EH (cell line): ENCODE measurements at places on chromosomes 13 and 19.
A peak's percentile ranks its signal among the peaks of the same experiment; 100 is the strongest.

GRCh38 chr13:40394304-40394985, 272.0 kb downstream of the FOXO1 start:
- DNase-seq = no peak

- peak; percentile 20 for DNase-seq
Observed at GRCh38 chr19:18833141-18833476, 1.4 kb downstream of the UPF1 start.

DNA sequence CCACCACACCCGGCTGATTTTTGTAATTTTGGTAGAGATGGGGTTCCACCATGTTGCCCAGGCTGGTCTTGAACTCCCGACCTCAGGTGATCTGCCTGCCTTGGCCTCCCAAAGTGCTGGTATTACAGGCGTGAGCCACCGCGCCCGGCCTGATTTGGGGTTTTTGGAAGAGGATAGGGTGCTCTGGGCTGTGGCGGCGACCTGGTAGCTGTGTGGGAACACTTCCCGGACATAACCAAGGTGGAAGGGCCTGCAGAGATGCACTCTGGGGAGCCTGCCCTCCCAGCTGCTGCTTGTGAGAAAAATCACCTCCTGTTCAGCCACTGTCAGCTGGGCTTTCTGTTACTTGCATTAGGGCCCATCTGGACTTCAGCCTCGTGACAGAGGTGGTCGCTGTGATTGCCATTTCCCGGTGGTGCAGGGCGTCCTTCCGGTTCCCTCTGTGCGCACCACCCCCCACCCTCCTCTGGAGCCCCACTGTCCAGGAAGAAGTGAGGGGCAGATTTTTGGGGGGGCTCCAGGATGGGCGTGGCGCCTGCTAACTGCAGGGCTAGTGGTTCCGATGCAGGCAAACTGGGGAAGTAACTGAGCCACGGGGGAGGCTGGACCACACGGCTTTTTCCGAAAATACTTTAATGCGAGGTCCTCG, 7.5 kb downstream of the IL4I1 start:
- DNase-seq = no peak

DNA sequence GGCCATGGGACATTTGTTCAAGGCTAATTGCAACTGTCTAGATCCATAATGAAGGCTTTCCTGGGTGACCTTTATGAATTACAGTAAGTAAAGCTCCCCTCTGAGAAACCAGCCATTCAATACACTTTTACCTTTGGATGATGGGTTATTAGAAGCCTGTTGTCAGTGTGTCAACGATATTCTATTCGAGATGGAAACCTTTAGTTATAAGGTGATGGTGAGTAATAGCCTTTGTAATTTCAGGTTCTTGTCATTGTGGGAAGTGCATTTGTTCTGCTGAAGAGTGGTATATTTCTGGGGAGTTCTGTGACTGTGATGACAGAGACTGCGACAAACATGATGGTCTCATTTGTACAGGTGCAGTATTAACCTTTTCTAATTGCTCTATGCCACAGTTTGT, 261.7 kb downstream of the ITGBL1 start:
- no peak for DNase-seq

DNA sequence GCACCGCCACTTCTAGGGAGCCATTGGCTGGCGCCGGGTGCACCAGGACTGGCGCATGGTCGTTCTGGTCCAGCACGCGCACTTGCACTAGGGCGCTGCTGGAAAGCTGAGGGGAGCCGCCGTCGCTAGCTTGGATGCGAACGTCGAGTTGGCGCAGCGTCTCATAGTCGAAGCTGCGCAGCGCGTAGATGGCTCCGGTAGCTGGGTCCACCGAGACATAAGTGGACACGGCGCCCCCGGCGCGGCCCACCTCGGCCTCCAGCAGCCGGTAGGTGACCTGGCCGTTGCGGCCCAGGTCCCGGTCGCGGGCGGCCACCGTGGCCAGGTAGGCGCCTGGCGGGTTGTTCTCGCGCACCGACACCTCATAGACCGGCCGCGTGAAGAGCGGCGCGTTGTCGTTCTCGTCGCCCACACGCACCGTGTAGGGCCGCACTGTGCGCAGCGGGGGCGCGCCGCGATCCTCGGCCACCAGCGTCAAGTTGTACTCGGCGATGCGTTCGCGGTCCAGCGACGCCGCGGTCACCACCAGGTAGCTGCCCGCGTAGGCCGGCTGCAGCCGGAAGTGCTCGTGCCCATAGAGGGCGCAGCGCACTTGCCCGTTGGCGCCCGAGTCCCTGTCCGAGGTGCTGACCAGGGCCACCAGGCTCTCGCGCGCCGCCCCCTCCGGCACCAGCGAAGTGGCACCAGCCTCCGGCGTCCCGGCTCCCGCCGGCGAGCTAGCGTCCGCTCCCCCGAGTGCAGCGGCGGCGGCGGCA, 1.7 kb downstream of the PCDH8 start:
- no peak for DNase-seq

DNA sequence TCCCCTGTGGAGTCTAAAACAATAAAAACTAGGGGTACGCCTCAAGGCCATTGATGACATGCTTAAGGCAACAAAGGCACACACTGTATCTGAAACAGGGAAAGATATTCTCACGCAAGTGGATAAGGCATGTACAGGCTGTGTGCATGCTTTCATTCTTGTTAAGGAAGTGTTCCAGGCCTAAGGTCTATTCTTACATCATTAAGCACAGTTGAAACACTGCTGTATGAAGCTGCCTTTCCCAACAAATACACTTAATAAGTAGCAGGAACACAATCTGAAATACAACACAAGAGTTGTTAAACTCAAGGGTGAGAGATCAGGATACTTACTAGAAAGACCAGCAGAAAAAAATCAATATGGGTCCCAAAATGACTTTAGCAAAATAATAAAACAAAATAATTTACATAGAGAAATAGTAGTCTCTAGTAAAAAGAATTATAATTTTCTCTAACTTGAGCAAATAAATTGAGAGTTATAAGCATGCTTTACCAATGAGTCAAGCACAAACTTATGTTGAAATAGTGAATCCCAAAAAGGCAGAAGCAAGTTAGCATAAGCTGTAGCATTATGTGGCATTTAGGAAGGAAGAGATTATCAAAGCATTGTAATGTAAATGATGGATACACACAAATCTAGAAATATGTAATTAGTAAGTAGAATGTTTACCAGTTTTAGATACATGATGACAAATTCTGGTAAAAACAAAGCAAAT, 796.9 kb downstream of the SLITRK1 start:
- DNase-seq = peak; percentile 68

DNA sequence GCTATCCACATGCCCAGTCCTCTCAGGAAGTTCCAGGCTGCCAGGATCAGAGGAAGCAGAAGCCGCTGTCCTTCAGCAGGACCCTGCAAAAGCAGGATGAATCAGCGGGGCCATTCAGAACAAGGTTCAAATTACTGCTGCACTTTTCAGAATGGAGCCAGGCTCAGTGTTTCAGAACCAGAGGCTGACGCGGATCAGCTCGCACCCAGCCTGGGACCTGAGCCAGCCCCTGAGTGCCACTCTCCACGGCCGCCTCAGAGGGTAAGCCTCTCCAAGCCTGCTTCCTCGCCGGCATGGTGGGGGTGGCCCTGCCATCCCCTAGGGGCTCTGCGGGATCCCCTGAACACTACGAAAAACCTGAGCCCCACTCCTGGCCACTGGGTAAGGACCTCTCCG, 24.7 kb downstream of the RASA3 start:
- DNase-seq = peak; percentile 94

- no peak for DNase-seq
Observed at GRCh38 chr13:112883241-112883945, 85.6 kb upstream of the MCF2L start.

DNA sequence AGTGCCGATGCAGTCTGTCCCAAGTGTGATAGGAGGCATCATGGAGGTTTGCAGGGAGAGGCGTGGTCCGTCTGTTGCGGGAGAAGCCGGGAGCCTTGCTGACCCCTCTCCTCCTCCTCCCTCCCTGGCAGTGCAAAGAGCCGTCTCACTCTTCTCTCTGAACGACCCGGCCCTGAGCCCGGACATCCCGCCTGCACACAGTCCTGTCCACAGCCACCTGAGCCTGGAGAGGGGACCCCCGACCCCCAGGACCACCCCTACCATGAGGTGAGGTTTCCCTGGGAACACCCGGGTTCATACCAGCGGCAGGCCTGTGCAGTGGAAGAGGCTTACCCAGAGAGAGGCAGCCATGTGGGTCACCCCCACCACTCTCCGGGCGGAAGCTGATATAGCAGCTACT, 22.3 kb downstream of the DPF1 start:
- DNase-seq = no peak

DNA sequence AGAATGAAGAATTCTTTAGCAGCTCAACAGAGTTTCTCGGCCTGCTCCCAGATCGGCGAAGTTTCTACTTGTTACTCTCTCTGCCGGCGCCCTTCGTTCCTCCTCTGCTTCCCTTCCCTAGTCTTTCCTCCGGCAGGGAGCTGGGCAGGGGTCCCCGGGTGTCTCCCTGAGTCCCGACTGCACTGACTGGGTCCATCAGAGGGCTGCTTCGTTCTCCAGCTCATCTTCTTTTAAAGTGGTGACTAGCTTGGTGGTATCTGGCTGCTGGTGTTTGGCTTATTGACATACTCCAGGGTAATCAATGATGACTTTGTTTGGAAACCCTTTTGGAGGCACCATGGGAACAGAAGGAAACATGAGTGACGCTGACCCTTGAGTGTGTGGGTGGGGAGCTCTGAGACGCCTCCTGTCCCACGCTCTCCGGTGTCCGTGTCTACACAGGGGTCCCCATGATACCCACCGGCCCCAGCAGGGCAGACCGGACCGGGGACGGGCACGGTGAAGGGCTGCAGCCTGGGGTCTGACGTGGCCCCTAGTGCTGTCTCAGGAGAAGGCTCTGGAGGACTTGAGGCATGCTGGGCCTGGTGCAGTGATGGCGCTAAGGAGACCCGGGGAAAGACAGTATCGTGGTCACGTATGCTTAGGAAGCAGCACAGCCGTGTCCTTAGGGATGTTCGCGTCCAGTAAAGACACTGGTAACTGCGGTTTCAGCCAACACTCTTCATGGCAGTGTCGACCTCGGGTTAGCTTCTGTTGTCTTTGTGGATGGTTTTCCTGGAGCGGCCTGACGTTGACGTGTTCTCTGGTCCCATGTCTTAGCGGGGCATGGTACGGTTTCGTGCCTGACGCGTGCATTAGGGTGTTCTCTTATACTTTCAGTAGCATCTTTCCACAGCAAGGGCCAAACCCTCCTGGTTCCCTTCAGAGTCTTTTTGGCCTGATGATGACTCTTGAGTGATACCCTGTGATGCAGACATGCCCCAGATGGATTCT, 23.8 kb downstream of the NAXD start:
- no peak for DNase-seq

DNA sequence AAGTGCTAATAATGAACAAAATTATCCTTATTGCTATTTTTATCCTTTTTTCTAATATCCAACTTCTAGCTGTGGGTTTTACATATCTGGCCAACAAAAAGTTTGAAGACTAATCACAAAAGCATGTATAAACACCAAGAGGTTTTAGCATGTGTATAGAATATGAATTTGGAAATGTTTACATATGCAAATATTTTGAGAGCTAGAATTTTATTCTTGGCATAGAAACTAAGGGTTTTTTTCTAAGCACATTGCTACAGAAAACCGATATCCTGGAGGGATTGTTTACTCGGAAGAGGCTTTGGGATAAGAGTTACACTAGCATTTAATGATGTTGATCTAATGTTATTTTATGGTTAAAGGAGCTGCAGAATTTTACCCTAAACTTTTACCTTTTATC, 392.1 kb downstream of the EFNB2 start:
- DNase-seq = peak; percentile 52

GRCh38 chr13:39353988-39354387, 249.0 kb downstream of the LHFPL6 start:
- DNase-seq = peak; percentile 63

DNA sequence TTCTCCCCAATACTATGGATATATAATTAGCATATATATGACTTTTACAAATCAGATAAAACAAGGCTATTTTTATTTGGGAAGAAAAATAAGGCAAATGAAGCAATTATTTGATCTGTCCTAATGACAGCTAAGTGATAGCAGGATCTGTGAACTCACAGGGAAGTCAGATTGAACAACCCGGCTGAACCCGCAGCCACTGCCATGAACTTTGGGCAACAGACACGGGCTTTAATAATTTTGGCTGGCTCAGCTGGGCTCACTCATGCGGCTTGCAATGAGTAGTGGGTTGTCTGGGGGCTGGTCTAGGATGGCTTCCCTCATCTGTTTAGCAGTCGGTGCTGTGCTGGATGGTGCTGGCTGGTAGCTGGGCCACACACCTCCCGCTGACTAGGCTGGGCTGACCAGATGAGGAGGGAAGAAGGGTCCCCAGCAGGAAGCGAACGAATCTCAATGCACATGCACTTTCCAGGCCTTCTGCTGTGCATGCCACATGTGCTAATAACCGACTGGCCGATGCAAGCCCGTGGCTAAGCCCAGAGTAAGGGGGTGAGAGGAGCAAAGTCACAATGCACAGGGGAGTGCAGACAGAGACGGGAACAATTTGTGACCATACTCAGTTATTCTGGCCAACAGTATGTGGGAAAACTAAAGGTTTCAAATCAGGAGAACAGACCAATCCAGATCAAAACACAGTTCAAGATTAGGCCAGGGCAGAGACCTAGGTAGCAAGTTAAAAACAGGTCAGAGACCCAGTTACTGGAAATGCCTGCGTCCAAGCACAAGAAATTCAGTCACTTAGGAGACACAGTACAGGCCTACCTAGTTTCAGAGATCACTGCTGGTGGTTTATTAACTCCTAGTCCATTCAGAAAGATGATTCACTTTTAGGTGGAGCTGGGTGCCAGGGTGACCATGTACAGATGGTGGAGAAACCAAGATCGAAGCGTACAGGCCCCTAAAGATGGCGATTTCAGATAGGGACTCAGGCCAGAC, 22.3 kb downstream of the CRYL1 start:
- DNase-seq = no peak

GRCh38 chr13:110215606-110216005, 91.4 kb downstream of the COL4A1 start:
- no peak for DNase-seq

DNA sequence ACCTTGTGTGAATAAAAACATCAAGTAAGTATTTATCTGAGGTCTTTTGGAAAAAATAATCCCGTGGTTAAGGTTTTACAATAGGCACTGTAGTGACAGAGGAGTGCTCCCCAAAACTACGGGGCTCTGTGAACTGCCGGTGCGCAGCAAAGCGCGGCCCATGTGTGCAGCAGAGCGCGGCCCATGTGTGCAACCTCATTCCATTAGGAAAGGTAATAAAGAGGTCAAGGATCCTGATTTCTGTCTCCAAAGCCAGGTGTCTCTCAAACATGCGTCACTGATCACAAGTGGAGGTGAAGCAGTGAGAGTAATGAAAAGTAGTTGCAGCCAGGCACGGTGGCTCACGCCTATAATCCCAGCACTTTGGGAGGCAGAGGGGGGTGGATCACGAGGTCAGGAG, 58.7 kb downstream of the MRPL57 start:
- no peak for DNase-seq
